Gastrocnemius medialis (tissue), 4 donors: ENCODE measurements at places on chromosomes 3 and 15. TPM values are rescaled to one million over a fixed set of nuclear protein-coding genes. Genes with fewer than 3 reads are reported as not detected.

DNA sequence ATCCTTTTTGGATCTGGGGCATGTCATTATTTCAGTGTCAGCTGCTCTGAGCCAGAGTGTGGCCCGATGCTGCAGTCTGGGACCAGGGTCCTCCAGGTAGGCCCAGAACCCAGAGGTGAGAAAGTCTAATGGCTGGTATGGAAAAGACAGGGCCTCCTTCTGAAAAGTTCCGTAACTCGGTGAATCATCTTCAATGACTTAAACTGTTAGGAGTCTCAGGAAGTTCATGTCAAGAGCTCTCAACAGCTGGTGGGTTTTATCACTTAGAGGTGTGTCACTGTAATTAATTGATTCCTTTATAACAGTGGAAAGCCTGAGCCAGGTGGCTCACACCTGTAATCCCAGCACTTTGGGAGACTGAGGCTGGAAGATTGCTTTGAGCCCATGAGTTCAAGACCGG lies 28.5 kb upstream of the PDE8A start:
- DNase-seq, result no peak

- DNase-seq, result no peak
Measured at GRCh38 chr3:70383360-70383831, 71.0 kb upstream of the MDFIC2 start.

The IL17RE gene
- 0.20 TPM for total RNA-seq

DNA sequence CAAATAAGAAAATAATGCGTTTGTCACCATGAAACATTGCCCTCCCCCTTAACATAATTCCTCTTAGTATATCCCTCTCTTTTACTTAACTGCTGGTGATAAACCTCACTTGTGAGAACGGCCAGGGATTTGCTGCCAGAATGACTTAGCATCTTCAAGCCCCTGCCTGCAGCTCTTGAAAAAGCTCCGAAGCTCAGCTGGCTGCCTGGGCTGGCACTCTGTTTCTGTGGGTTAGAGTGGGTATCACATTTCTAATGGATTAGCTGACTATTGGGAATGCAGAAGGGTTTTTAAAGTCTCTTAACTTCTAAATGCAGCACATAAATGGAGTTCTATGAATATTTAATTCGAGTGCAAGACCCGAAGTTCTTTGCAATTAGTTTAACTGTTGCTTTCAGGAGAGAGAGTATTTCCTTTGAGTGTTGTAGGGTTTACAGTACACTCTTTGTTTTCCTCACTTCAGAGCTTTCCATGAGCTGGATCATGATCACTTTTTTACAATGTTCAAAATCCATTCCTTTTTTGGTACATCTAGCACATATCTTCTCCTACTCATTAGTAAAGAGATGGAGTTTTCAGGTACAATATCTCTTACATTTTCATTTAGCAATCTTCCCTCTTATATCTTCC lies 124.7 kb upstream of the RBMS3 start:
- DNase-seq, result no peak

DNA sequence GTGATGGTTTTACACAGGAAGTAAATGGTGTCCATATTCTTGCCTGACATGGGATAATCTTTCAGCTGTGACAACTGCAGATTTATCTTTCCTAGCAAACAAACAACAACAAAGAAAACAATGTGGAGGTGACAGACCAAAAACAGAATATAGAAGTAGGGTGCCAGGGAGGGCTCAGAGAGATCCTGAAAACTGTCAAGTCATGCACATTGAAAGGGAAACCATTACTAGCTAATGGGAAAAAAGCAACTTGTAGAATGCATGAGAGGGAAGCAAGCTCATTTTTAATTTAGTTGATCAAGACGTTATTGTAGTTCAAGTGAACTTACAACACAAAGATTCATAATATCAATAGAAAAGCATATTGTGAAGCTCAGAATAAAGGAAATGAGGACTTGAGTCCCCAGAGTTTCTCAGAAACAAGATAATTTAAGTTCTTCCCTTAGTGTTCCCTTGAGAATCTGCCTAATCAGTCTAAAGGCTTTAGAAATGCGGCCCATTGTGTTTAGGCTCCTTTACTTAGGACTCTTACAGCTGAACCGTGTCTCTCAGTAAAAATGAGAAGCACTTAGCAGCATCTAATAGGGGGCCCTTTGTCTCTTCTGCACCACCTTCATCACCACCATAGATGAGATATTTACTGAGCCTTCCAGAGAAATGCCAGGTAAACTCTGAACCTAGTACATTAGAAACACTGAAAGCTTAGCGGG lies 115.6 kb upstream of the CADPS start:
- no peak for DNase-seq

DNA sequence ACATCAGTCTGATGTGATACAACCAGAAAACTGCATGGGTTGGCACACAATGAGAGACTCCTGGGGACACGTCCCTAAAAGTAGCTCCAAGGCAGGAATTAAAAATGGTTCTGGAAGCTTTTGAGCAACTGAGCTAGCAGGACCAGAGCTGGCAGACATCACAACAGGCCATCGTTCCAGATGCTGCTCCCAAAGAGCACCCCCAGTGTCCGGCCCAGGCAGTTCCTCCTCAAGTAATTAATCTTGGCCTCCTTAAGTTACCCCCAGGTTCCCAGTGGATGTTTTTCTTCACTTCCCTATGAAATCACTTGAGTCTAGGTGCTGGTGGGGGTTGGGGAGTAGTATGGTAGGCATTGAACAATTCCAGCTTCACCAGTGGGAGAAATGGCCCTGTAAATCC lies 711.6 kb downstream of the MECOM start:
- DNase-seq, result no peak

The FAM107A gene
- total RNA-seq, result 28.5 TPM

The MYRIP gene
- 1.6 TPM for total RNA-seq

DNA sequence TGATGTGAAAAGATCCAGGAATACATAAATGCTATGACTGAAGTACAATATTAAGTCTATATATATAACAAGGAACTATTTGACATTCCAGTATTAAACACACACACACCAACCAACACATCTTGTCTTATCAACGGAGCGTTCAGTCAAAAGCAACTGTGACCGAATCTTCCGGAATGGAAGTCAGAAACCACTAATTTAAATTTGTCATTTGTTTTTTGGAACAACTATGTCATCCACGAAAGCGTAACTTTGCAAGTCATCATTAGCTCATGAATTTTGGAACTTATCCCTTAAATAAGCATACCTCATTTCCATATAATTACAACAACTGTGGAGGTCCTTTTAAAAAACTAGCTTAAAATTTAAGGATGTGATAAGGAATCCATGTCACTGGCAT lies 5.0 kb downstream of the ZNF385D start:
- no peak for DNase-seq

The GASK1A gene
- 1.1 TPM for total RNA-seq

DNA sequence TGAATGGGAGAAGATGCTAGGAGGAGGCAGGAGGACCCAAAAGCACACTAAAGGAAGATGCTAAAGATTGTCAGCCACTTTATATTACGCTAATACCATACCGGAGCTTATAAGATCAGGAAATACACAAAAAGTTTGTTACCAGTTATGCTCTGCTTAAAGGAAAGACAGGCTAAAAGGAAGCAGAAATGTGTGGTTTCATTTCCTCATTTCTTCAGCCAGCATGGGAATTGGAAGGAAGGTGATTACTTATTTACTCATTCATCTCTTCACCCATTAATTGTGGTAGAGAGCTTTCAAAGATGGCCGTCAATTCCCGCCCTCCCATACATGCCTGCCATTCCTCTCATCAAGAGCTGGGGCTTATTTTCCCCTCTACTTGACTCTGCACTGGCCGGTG lies 26.7 kb upstream of the TMEM158 start:
- DNase-seq, result no peak

The SEMA6D gene
- 3.0 TPM for total RNA-seq

GRCh38 chr15:56040081-56041035 lies 46.9 kb upstream of the NEDD4 start:
- DNase-seq, result peak; percentile 55

GRCh38 chr15:66655997-66656396 lies 46.0 kb upstream of the SMAD6 start:
- DNase-seq, result no peak

The MST1R gene
- 0.81 TPM for total RNA-seq

The FRMD5 gene
- not detected for total RNA-seq

DNA sequence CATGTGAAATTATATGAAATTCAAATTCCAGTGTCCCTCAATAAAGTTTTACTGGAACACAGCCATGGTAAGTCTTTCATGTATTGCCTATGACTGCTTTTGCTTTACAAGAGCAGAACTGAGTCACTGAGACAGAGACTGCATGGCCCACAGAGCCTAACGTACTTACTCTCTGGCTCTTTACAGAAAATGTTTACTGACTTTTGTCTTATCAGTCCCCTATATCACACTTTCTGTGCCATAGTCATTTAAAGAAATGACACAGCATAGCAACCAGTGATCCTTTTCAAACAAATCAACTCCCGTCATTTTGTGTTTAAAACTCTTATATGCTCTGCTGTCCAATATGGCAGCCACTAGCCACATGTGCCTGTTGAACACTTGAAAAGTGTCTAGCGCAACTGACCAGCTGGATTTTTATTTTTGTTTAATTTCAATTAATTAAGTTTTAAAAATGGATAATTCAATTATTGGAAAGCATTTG lies 129.7 kb upstream of the CDIN1 start:
- DNase-seq, result no peak

The FBXW12 gene
- not detected for total RNA-seq

DNA sequence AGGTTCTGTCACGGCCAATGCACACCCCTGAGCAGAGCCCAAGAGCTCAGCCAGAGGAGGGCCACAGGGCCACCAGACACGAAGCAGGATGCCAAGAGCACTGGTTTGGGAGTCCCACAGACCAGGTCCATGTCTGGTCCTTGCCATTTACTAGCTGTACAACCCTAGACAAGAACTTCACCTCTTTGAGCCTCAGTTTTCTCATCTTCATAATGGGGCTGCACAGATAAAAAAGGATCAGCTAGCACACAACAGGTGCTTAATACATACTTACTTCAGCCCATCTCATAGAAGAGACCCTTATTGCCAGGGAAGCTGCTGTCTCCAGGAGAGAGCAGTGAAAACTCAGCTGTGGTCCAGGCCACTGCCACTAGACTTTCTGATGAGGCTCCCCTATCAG lies 152.0 kb downstream of the NUP210 start:
- no peak for DNase-seq

GRCh38 chr3:140816372-140817195 lies 125.1 kb upstream of the SLC25A36 start:
- DNase-seq, result no peak

- DNase-seq, result no peak
Measured at GRCh38 chr3:113339616-113340244, 101.6 kb downstream of the CFAP44 start.

The SPATA16 gene
- not detected for total RNA-seq

DNA sequence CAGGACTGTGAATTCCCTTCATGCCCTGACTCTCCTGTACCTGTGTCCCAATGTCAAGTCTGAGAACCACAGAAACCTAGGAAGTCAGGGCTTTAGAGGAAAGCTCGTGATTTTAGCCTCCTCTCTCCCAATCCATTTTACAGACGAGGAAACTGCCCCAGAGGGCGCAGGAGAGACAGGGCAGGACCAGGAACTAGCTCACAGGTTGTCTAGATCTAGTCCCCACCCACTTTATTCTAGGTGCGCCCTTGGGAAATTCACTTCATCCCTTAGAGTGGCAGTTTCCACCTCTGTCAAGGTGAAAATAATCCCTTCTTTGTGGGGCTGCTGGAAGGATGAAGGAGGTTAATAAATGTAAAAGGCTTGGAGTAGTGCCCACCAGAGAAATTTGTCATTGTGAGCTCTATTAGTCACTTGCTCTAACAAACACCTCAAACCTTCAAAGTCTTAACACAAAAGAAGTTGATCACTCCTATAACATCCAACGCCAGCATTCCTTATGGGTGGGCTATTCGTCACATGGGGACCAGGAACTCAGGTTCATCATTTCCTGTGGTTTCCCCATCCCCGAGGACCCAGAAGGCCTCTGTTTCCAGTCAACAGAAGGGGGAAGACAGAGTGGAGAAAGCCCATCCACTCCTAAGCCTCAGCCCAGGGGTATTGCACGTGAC lies 282.3 kb downstream of the XXYLT1 start:
- DNase-seq, result no peak

The CRABP1 gene
- total RNA-seq, result not detected

DNA sequence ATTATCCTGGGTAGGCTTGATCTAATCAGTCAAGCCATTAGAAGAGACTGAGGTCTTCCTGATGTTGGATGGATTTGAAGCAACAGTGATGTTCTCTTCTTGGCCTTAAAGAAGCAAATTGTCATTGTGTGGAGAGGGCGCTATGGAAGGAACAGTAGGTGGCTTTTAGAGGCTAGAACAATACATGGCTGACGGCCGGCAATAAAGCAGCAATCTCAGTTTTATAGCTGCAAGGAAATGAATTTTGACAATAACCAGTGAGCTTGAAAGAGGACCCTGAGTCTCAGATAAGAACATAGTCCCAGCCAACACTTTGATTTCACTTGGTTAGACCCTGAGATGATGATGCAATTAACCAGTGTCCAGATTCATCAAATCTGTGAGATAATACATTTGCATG lies 302.1 kb downstream of the NSUN3 start:
- no peak for DNase-seq

The SLC6A20 gene
- 0.49 TPM for total RNA-seq

GRCh38 chr3:64321747-64322146 lies 96.5 kb upstream of the PRICKLE2 start:
- no peak for DNase-seq

- DNase-seq, result no peak
Measured at GRCh38 chr3:16480861-16481545, 32.5 kb downstream of the RFTN1 start.

GRCh38 chr15:32652178-32652577 lies 10.7 kb downstream of the SCG5 start:
- no peak for DNase-seq

DNA sequence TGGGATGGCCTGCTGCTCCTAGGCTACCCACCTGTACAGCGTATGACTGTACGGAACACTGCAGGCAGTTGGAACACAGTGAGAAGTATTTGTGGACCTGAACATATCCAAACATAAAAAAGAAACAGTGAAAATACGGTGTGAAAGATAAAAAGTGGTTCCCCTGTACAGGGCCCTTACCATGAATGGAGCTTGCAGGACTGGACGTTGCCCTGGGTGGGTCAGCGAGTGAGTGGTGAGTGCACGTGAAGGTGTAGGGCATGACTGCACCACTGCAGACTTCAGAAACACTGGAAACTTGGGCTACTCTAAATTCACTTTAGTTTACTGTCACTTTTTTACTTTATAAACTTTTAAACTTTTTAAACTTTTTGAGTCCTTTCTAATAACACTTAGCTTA lies 71.2 kb upstream of the SLC6A6 start:
- no peak for DNase-seq

DNA sequence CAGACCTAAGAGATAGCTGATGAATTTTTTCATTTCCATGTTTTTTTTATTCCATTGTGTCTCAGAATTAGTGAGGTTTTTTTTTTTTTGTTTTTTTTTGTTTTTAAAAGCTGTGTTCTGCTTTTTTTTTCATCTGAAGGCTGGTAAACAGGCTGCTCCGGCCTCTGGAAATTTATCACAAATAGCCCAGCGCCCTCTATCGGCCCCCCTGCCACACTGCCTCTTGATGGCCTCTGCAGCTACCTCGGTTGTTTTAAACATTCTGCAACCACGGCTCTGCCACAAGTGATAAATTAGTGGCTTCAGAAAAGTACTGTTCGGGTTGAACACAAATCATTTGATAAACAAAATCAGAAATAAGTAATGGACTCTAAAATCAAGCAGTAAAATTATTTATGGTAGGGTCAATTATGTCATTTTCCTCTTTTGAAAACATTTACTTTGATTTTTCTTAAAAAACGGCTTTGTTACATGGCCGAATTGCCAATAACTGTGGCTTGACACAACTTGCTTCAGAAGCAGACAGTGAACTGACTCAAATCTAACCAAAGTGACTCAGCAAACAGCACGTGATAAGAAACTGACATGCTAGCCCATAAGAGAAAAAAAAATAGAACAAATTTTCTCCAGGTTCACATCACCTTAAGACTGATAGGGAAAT lies 87.8 kb downstream of the RSL24D1 start:
- DNase-seq, result peak; percentile 20
